ENCODE measurements at places on chromosomes 4 and X.

DNA sequence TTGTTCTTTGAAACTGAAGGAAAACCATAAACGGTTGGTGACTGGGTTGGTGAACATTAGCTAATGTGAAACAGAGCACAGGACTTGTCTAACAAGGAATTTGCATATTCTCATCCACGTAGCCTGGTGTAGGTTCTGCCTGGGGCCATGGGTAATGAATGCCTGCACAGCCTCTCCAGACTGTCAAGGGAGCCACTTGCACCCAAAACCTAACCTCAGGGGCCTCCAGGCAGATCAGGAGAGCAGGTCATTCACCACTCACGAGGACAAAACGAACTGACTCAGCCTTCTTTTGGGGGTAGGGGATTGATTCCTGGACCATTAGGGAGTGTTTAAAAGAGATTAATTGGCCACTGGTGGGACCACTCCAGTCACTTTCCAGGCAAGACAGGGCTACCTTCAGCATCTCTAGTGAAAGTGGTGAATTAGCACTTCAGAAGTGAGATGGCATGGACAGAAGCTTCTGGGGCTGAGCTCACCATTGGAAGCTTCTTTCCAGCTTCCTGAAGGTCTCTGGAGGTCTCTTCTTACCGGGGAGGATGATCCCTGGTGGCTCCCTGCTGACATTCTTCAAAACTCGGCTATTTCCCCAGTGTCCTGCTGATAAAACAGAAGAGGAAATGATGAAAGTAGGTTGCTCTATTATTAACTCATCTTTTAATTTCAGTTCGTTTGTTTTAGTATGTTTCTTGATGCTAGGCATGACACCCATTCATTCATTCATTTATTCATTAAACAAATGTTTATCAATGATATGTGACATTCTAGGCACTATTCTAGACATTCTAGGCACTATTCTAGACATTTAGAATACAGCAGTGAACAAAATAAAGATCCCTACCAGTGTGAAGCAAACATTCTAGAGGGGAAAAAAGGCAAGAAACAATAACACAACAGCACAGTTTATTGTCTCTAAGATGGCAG is 104.5 kb upstream of the LNX1 start:
- DNase-seq = no peak

DNA sequence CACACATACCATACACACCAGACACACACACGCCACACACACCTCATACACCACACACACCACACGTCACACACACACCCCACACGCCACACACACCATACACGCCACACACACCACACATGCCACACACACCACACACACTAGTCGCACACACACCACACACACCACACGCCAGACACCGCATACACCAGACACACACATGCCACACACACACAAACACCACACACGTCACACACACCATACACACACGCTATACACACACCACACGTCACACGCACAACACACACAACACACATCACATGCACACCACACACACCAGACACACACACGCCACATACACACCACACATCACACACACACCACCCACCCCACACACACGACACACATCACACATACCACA is 32.0 kb downstream of the FAM53A start:
- no peak for DNase-seq

GRCh38 chr4:10083331-10083771 is 33.2 kb downstream of the WDR1 start:
- no peak for DNase-seq

DNA sequence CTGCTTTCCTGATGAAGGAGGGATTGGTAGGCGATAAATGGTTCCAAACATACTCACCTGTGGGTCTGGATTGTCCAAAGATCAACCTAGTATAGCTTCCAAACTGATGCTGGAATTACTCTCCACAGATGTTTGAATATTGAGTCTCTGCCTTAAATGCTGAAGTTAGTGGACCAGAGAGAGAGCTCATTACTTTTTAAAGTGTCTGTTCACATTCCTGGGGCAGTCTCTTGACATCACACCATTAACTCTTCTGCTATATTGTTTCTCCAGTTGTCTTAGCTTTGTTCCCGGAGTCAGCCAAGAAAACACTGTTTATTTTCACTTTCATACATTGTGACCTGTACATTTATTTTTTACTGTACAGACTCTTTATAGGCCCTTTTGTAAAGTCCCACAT is 35.4 kb downstream of the ARHGEF38 start:
- no peak for DNase-seq

DNA sequence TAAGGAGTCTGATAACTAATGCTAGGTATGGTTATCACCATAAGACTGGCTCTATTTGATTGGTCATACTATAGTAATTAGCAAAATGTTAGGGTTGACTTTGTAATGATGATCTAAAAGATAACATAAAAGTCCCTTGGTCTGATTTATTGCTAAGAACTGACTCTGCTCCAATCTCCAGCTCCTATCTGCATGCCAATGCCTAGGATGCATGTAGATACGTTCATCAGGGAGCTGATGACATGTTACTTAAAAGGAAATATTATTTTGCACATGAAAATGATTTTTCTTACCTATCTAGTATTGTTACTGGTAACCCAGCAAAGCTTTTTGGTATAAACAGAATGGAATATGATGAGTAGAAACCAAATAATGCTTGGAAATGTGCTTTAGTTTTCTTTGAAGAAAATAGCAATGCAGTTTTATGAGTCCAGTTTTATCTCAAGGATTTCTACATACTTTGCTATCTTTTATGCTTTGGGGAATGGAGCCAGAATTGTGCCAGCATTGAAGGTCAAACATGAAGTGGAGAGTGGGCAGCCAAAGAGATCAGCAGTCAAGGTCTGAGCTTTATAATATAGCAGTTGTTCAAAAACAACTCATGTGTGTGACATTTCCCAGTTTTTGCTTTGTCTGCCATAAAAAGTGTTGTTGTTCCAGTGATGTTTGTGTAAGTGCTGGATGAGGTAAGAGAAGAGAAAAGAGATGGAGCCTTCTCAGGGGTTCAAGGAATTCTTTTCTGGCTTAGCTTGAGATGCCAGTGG is 121.0 kb downstream of the ARHGAP24 start:
- DNase-seq = no peak

DNA sequence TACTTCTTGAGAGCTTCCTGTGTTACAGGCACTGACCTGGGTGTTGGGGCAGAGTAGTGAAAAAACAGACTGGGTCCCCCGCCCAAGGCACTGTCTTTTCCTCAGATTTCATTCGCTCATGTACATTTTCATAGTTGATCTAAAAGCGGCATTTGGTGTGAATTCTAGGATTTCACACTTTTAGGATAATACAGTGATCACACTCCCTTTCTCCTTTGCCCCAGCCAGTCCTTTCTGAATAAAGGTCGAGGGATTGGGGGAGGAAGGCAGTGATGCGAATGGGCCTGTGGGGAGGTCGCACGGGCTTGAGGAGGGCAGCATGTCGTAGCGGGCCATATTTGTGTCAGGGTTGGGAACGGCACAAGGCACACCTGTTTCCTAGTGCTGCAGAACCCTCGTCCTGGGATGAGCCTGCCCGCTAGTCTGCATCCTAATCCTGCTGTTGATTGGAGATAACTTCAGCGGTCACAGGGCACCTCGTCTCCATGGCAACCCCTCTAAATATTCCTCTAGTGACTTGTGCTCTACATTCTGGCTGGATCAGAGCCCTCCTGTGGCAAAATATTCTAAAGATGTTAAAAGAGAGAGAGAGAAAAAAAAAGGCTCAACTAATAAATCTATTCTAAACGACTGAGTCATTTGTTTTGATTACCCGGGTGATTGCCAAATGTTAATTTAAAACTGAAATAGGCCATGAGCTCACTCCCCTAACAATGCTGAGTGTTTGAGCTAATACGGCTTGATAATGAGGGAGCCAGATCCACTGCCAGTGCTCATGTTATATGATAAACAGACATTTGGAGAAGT is 21.8 kb downstream of the FHL1 start:
- no peak for DNase-seq

DNA sequence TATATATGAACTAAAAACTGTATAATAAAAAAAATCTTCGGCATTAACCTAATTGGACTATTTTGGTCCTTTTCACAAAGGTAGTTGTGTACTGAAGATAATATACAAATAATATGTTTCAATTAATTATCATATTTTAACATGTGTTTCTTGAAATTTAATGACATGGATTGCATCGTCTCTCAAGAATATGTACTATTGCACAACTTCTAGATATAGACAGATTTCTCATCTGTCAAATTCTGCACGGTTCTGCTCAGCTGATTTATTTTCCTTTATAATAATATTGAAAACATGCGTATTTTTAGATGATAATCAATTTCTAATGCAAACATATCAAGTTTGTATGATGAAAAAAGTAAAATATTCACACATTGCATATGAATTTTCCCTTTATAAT is 498.7 kb upstream of the PABPC4L start:
- DNase-seq = no peak

GRCh38 chr4:142405021-142405694 is 440.9 kb downstream of the INPP4B start:
- DNase-seq = no peak

- no peak for DNase-seq
Observed at GRCh38 chr4:72817012-72817411, 248.0 kb upstream of the ADAMTS3 start.

DNA sequence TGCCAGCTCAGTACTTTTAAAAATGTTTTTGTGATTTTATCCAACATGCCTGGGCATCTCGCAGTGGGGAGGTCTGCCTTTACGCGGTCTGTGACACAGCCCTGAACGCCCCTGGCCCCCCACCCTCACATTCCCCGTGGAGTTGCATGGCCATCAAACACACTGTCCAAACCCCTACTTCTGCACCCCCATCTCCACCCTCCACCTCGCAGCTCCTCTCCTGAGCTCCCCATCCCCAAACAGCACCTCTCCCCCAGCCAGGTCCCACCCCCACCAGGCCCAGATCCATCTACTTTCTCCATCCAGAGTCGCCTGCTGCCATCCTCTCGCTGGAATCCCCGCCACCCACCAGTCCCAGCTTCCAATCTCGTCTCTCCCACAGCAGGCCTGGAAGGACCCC is 9.5 kb downstream of the ZFYVE28 start:
- no peak for DNase-seq

GRCh38 chrX:39603230-39603629 is 494.5 kb downstream of the BCOR start:
- no peak for DNase-seq

DNA sequence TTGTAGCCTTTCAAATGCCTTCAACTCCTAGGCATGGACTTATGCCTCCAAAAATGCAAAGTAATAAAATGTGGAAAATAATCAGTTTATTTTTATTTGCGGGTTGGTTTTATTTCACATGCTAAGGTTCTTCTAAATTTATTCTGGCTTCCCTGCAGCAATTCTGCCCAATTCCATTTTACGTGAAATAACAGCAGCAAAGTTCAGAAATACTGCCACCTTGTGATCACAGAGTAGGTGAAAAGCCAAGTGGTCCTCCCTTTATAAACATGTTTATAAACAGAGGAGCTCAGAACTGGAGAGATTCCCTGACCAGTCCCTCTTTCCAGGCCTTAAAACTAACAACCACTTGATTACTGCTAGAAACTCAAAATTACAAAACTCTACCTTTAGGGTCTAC is 14.7 kb upstream of the DCHS2 start:
- DNase-seq = peak; percentile 80

GRCh38 chrX:926991-927390 is 285.5 kb downstream of the CRLF2 start:
- peak; percentile 86 for DNase-seq

DNA sequence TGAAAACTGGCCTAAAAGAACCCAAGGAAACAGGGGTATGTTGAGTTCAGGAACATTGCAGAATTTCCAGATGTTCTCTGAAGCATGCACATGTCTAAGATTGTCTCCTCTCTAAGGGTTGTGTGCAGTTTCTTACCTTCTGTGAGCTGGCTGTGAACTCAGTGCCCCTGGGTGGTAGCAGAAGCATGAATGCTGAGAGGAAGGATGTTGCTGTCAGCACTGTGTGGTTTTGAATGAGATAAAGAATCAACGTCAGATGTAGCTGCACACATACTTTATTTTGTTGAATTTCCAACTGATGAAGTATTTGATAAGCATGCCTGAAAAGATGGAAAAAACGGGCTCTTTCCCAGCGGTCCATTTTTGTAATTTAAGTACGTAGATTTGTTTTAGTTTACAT is 23.8 kb upstream of the CD38 start:
- DNase-seq = no peak

GRCh38 chrX:17608888-17609287 is 128.4 kb upstream of the SCML1 start:
- DNase-seq = no peak

DNA sequence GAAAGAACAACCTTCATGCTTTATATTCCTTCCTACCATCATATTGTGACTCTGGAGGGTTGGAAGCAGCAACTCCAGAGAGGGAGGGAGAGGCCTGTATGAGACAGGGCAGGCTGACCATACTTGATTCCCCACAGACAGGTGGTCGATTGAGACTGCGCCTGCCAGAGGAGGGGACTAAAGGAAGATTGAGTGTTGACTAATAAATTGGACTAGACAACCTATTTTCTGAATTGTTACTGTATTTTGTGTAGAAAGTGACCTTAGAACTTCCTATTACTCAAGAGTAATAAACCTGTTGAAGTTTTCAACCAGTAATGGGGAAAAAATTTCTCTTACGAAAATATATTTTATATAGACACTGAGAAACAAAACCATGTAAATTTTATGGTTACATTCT is 301.5 kb downstream of the INPP4B start:
- no peak for DNase-seq

DNA sequence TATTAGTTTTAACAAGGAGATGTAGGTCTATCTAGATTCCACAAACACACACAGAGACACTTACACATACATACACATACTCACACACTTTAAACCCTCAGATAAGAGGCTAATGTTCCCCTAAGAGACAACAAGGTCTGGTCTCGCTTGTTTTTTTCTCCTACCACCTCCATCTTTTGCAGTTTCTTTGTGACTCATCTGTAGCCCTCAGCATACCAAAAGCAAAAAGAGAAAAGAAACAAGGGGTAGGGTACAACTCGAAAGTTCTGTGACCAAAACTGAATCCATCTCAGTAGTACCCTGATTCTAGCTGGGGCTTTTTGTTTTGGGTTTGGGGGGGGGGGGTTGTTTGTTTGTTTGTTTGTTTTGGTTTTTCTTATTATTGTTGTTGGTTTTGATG is 12.2 kb upstream of the EXOSC9 start:
- DNase-seq = no peak

GRCh38 chrX:37785569-37785968 is 5.7 kb downstream of the CYBB start:
- no peak for DNase-seq

Measured in esophagus muscularis mucosa (tissue), 4 donors.